ENCODE measurements at places on chromosomes 3 and 15.

- no peak for DNase-seq
These were observed 524.7 kb downstream of the GRM7 start for GRCh38 chr3:7385635-7386034.

GRCh38 chr3:38095669-38096483, 41.1 kb downstream of the ACAA1 start:
- DNase-seq, result no peak

DNA sequence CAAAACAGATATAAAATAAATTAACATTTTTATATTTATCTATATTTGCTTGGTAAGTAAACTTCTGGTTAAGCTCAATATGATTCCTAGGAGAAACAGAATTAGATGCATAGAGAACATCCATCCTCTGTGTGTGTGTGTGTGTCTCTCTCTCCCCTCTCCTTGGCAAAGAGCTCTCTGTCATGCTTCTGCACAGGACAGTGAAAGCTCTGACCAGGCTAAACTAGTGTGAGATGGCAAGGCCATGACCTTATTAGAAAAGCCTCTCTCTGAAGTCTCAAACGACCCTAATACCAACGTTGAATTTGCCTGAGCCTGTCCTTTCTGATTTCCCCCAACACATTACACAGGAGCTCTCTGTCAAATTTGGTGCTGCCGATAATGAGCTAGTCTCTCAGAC, 746.0 kb downstream of the VGLL3 start:
- no peak for DNase-seq

DNA sequence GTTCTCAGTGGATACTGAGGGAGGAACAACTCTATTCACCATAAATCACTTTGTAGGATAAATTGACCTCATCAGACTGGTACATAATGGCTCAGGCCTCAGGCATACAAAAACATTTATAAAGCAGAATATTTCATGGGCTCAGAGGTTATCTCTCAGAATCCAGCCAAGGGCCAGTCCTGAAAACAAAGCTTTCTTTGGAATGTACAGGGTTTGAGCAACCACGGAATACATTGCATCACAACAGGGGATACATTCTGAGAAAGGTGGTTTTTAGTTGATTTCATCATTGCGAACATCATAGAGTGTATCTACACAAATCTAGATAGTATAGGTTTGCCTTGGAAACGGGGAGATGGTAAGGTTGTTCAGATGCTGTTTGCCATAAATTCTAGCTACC, 33.4 kb upstream of the CTDSPL2 start:
- no peak for DNase-seq

- no peak for DNase-seq
These were observed 192.4 kb upstream of the PEX5L start for GRCh38 chr3:180229113-180229512.

DNA sequence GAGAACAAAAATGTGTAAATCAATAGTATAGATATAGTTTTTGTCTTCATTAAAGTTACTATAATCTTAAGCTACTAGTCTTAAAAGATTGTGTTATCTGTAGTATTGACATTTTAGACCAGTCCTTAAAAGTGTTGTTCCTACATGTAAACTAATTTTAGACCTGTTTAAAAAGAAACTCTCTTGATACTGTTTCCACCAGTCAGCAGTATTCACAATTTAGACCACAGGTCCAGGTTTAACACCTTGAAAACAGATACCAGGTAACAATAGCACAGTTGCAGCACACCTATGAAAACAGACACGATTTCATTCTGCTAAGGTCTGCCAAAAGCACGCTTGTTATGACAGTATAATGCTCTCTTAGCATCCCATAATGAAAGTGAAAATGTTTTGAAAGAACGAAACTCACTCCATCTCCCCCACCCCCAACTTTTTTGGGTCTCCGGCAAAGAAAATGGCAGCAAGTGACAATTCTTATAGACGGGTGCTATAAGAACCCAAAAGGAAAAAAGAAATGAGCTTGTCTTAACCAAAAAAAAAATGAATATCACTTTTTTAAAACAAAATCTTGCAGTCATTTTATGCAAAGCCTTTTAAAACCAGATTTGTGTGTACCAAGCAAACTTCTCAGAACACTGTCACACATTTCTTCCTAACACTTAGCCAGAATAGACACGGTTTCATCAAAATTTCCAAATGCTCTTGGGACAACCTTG, 1.6 kb downstream of the EIF4E3 start:
- peak; percentile 80 for DNase-seq

DNA sequence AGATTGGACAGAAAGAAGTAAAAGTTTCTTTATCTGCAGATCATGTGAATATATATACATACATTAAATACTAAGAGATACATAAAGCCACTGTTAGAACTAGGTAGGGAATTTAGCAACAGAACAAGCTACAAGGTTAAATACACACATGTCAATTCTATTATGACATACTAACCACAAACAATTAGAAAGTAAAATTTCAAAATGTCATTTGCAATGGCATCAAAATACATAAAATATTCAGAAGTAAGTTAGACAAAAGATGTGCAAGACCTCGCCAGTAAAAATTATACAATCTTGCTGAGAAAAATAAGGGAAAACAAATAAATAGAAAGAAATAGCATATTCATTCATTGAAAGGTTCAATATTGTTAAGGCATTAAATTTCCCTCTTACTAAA, 200.0 kb upstream of the HES1 start:
- no peak for DNase-seq

DNA sequence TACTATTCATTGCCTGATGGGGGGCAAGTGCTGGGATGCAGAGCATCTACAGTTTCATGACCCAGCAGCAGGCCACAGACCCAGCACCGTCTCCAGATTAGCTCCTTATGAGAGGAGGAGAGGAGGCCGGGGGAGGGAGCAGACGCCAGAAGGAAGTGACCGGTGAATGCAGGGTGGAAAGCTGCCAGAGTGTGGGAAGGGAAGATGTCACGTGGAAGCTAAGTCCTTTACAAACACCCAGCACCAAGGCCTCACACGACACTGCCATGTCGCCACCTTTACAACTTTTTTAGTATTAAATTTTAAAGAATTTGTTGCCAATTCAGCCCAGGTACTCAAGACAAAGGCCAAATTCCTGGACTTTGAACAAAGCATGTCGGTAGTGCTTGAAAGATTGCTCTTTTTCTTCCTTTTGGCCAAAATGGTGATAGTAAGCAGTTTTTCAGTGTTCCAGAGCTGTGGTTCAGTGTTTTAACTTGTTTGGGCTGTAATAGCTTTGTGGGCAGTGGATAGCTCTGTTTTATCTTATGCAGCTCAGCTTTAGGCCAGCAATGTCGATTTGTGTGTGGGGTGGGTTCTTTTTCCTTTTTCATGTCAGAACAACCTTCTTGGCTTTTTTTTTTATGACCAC, 58.2 kb downstream of the ZBTB38 start:
- no peak for DNase-seq

- DNase-seq, result no peak
These were observed 466 bp downstream of the IQSEC1 start for GRCh38 chr3:13072600-13073325.

DNA sequence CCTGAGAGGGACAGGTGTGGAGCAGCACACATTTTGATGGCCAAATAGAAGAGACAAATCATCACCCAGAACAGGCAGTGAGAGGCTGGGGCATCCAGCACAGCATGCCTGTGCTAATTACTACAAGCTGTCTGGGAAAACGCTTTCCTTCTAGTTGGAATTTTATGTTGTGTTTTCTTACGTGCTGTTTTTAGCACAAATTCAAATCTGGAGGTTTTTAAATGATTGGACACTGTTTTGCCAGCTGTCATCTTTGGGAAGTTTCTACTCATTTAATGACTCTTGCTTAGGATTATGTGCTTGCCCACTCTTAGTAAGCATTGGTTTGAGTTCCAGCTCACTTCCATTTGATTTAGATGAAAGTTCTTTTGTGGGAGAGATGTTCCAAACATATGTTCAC, 43.5 kb downstream of the EAF1 start:
- no peak for DNase-seq

DNA sequence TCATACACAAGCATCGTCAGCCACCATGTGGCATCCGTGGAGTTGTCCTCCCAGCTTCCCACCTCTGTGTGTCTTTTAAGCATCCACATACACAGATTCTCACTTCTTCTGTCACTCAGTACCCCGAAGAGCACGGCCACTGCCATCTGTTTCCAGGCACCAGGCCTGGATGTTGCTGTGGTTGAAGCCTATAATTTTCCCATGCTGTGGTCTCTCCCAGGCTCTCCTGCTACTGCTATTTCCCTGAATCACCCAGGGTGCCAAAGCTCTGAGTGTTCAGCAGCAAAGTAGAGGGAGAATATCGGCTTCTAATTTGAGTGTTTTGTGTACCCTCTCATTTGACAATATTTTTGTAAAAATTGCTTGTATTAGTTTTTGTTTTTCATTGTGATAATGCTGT, 265.7 kb downstream of the DIPK2A start:
- no peak for DNase-seq

DNA sequence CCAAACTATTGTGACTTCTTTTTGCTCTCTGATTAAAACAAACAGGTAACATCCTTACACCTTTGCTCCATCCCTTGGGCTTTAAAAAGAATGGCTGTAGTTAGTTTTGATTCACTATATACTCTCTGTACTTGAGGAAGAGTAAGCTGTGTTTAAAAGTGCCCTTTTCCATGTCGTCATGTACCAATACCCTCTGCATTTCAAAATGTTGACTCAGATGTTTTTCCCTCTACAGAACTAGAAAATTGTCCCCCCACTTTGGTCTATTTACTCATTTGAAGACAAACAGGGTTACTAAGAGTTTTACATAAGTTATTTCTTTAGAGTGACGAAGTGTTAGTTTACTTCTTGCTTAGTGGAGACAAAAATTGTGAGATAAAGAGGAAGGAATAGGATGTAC, 62.7 kb downstream of the TASOR start:
- no peak for DNase-seq

- peak; percentile 94 for DNase-seq
These were observed at the start of gene PLEKHO2 for GRCh38 chr15:64841344-64842095. TSS of gene PLEKHO2 (plus strand) at chr15:64841915. CDS start at chr15:64842017, 102 bp downstream.

DNA sequence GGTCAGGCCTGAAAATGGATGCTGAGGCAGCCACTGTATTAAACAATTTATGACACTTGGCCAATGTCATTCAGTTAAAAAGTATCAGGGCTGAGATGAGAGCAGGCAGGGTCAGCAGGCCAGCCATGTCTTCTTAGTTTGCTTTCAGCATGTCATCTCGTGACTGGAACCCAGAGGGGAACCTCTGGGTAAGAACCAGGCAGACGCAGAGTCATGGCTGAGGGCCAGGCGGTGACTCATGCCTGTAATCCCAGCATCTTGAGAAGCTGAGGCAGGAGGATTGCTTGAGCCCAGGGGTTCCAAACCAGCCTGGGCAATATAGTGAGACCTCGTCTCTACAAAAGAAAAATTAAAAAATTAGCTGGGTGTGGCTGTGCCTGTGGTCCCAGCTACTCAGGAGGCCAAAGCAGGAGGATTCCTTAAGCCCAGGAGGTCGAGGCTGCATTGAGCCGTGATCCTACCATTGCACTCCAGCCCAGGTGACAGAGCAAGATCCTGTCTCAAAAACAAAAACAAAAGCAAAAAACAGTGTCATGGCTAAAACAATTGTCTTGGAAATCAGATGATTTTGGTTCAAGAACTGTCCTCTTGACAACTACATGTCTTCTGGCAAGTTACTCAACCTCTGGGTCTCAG, 11.7 kb downstream of the BCL2L10 start:
- DNase-seq, result peak; percentile 31

- no peak for DNase-seq
These were observed 219.5 kb upstream of the GAP43 start for GRCh38 chr3:115403786-115404185.

GRCh38 chr3:113747283-113748046, 630 bp downstream of the ATP6V1A start:
- DNase-seq, result peak; percentile 65

GRCh38 chr3:39467394-39468107, at the start of gene MOBP:
TSS of gene MOBP (plus strand) at chr3:39467680. CDS start at chr3:39502070, 34,390 bp downstream.
- DNase-seq, result no peak

- DNase-seq, result peak; percentile 18
These were observed 753 bp downstream of the INAFM2 start for GRCh38 chr15:40323953-40324937.

DNA sequence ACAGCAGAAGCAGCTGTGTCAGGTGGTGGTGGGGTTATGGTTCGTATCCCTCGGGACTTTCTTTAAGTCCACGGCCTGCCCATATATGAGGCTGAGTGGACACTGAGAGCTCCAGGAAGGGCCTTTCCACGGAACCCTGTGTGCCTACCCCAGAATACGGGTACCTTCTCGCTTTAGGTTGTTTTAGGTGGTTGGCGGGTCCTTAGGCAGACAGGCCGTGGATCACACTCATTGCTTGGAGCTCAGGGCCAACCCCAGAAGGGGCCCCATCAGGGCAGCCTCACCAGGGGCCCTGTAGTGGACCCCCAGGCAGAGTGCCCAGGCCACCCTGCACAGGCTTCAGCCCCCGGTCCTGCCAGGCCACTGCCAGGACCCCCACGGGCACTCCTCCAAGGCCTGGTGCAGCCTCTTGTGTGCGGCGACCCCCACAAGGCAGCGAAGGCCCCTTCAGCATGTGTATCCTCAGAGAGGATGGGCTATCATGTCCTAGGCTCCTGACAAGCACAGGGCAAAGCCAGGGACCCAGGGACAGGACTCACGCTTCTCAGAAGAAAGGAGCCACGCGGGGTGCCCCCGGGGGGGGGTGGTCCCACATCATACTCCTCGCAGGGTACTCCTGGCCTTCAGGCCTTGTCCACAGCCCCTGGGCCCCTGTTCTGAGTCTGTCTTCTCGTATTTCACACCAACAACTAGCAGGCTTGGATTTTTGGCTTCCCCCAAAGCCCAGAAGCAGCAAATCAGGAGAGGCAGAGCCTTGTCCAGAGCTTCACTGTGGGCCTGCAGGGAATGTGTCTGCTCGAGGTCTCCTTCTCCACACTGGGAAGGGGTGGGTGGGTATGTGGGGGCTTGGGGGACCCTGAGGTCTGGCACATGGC, 93.4 kb downstream of the LRRK1 start:
- DNase-seq, result no peak

GRCh38 chr3:42025370-42026138, 63.7 kb upstream of the ULK4 start:
- no peak for DNase-seq

DNA sequence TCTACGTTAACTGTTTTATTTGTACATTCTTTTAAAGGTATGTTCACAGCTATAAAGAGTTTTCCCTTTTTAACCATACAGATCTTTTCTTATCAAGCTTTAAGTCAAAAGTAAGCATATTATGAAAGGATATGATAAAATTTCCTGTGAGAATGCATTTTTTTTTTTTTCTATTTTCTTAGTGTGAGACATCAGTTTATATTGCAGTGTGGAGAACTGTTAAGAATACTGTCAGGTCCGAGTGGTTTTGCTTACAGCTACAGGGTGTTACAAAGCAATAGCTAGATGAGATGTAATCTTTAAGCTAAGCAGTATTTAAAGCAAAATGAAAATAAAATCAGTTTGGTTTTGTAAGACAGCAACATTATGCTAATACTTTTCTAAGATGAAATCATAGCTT, 133.2 kb downstream of the SLC25A26 start:
- DNase-seq, result no peak

DNA sequence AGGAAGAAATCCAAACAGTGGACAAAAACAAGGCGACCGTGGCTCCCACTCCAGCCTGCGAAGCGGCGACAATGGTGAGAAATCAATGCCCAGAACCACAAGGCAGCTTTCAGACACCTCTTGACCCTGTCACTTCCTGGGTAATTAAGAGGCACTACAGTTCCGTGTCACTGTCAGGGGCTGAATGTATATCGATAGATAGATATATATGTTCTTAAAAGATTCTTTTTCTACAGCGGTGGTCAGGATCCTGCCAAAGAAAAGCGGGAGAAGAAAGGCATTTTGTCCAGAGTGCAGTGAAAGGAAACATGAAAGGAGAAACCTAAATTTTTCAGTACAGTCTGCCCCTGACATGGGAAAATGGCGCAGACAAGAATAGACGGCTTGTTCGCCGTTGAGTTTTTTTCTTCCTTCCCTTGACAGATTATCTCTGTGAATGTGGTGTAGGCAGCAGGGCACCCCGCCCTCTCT, 56.2 kb upstream of the HES1 start:
- no peak for DNase-seq
